SK-N-SH (cell line): ENCODE measurements at places on chromosomes 1 and 21. TPM values are rescaled to one million over a fixed set of nuclear protein-coding genes. Genes with fewer than 3 reads are reported as not detected.

DNA sequence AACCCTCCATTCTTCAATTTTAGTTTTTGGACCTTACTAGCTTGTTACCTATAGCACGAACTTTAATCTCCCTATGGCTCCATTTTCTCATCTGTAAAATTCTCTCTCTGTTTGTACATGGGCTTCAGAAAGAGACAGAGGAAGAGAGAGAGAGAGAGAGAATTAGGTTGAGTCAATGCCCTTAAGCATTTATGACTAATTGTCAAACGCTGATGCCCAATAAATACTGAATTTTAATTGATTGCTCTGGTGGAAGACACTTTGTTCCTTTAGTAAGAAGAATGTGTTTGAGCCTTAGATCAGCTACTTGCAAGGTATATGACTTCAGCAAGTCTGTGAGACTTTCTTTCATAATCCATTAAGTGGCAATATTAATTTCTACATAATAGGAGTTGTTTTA lies 743.1 kb upstream of the ADGRL4 start:
- no peaks in the 10 kb centered on the region for H3K4me1 ChIP-seq
- no peaks in the 10 kb centered on the region for H3K36me3 ChIP-seq
- H3K27ac ChIP-seq: no peak overlapping the region
- no peak overlapping the region for H3K4me3 ChIP-seq

The CLCNKA gene
- 0.03 TPM in 2 replicates for polyA plus RNA-seq

GRCh38 chr1:147377263-147378246 lies 135.1 kb downstream of the CHD1L start:
- no peaks in the 10 kb centered on the region for H3K27me3 ChIP-seq
- no peaks in the 10 kb centered on the region for H3K4me1 ChIP-seq
- no peaks in the 10 kb centered on the region for H3K36me3 ChIP-seq
- no peak overlapping the region for H3K27ac ChIP-seq
- no peak overlapping the region for H3K4me3 ChIP-seq

GRCh38 chr21:16865632-16866031 lies 647.2 kb upstream of the CXADR start:
- DNase-seq: no peak
- no peaks in the 10 kb centered on the region for H3K4me1 ChIP-seq

The TRIM46 gene
- 12.3 and 12.7 TPM in 2 replicates for polyA plus RNA-seq

DNA sequence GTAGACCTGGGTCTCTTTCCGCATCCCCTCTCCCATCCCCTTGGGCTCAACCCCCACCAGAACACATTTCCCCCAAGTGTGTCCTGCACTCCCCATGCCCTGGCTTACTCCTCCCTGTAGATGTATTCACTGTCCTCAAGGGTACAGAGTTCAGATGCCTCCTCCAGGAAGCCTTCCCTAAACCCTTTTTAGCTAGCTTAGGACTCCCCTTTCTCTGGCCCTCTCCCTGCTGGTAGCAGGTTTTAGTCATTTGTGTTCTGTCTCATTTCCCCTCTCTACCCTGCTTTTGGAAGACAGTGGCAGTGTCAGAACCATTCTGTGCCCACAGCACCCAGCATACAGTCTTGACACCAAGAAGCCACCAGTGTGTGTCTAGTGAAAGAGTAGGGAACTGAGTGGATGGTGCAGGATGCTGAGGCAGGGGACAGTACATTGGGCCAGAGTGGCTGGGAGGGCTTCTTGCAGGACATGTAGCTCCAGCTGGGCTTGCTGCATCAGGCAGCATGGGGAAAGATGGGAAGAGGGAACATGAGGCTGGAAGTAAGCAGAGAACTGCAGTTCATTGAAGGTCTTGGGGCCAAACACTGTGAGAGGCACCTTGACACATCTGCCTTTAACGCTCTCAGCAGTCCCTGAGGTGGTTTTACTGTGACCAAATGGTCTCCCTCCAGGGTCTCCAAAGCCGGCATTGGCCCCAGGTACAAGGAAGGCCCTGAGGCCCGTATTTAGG lies 2.5 kb downstream of the FOXO6 start:
- H3K27me3 ChIP-seq: no peaks in the 10 kb centered on the region
- no peak for DNase-seq
- H3K27ac ChIP-seq: no peak overlapping the region
- H3K4me1 ChIP-seq: peaks cover 22% of the 10 kb centered on the region
- H3K4me3 ChIP-seq: no peak overlapping the region

The KCNQ4 gene
- 0.05 and 0.15 TPM in 2 replicates for polyA plus RNA-seq

GRCh38 chr1:50985094-50985493 lies 15.0 kb downstream of the CDKN2C start:
- no peak overlapping the region for H3K27ac ChIP-seq
- H3K27me3 ChIP-seq: no peaks in the 10 kb centered on the region
- DNase-seq: no peak
- H3K36me3 ChIP-seq: no peaks in the 10 kb centered on the region

The FAM89A gene
- 2.7 and 3.9 TPM in 2 replicates for polyA plus RNA-seq

DNA sequence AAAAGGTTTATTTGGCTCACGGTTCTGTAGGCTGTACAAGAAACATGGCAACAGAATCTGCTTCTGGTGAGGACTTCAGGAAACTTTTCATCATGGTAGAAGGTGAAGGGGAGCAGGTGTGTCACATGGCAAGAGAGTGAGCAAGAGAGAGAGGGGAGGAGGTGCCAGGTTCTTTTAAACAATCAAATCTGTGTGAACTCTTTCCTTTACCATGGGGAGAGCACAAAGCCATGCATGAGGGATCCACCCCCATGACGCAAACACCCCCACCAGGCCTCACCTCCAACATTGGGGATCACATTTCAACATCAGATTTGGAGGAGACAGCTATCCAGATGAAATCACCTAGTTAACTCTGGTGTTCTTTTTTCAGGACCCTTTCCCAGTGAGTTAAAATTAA lies 103.6 kb downstream of the GALNT2 start:
- H3K27ac ChIP-seq: peak overlapping the region; percentile 51; the same call in 1 of the 2 replicates
- no peak for DNase-seq
- H3K4me3 ChIP-seq: no peak overlapping the region
- peaks cover 21% of the 10 kb centered on the region for H3K4me1 ChIP-seq

The COL16A1 gene
- 9.0 and 10.4 TPM in 2 replicates for polyA plus RNA-seq

The CFHR2 gene
- polyA plus RNA-seq: not detected in 2 replicates

DNA sequence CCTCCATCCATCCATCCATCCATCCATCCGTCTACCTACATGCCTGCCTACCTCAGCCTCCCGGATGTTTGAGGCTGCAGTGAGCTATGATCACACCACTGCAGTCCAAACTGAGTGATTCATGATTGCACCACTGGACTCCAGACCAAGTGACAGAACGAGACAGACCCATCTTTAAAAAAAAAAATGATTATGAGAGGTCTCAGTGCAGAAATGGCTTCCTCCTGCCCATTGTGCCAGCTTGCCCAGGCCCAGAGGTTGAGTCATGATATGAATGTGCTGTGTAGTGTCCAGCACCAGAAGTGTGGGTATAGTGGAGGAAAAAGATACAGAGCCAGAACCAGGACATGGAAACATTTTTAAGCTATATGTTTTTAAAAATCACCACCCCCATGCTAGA lies 149.9 kb downstream of the KIF26B start:
- no peaks in the 10 kb centered on the region for H3K36me3 ChIP-seq
- no peak for DNase-seq
- no peaks in the 10 kb centered on the region for H3K27me3 ChIP-seq
- peaks cover 38% of the 10 kb centered on the region for H3K4me1 ChIP-seq
- no peak overlapping the region for H3K27ac ChIP-seq

DNA sequence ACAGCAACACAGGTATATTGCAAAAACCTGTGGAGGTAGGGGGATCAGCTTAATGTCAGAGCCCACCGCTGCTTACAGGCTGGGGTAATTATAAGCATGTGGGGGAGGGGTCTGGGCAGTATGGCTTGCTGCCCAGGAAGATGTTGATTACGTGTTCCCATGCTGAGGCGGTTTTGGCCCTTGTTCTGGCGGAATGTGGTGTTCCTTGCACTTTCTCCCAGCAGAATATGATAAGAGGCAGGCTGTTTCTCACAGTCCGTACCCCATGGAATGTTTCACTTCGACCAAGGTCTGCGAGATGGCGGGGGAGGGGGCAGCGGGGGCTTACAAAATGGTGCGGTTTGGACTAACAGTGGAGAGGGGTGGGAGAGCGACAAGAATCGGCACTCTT lies 9.8 kb upstream of the HPCAL4 start:
- no peaks in the 10 kb centered on the region for H3K36me3 ChIP-seq
- peaks cover 17% of the 10 kb centered on the region; the same call in 1 of the 2 replicates for H3K27me3 ChIP-seq
- H3K27ac ChIP-seq: no peak overlapping the region
- DNase-seq: no peak

DNA sequence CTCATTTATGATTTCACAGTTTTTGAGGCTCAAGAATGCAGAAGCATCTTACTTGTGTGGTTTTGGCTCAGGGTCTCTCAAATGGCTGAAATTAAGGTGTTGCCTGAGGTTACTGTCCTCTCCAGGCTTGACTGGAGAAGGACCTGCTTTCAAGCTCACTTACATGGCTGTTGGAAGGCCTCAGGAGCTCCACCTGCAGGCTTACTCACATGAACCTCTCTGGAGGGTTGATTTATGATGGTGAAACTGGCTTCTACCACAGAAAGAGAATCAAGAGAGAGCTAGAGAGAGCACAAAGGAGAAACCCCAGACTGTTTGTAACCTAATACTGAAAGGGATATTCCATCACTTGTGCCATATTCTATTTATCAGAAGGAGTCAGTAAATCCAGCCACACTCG lies 6.2 kb upstream of the KCNK2 start:
- H3K27ac ChIP-seq: no peak overlapping the region
- H3K36me3 ChIP-seq: no peaks in the 10 kb centered on the region
- H3K4me3 ChIP-seq: no peak overlapping the region

GRCh38 chr1:3174487-3175247 lies 105.7 kb downstream of the PRDM16 start:
- peaks cover 4% of the 10 kb centered on the region; the same call in 1 of the 2 replicates for H3K4me1 ChIP-seq
- no peaks in the 10 kb centered on the region for H3K36me3 ChIP-seq
- no peak overlapping the region for H3K4me3 ChIP-seq
- DNase-seq: no peak

DNA sequence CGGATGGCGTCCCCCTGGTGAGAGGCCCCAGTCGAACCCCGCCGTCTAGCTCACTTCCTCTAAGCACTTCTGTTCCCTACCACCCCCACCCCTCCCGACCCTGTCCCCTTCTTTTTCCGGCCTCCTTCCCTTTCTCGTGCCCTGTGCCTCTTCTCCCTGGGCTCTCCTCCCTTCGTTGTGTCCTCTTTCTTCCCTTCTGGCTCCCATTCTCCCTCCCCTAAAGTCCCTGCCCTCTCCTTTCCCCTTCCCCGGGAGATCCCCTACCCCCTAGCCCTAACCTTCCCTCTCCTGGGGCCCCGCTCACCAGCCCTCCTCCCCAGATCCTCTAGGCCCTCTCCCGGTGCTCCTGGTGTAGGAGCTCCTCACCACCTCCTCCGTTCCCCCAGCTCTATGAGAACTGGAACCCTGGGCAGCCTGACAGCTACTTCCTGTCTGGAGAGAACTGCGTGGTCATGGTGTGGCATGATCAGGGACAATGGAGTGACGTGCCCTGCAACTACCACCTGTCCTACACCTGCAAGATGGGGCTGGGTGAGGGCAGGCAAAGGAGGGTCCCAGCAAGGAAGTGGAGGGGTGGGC lies 15.9 kb downstream of the BCAN start:
- peaks cover 43% of the 10 kb centered on the region; the same call in 1 of the 2 replicates for H3K4me1 ChIP-seq
- peak overlapping the region; percentile 44 for H3K4me3 ChIP-seq
- H3K36me3 ChIP-seq: no peaks in the 10 kb centered on the region
- H3K27me3 ChIP-seq: no peaks in the 10 kb centered on the region

The CYP4X1 gene
- polyA plus RNA-seq: 0.67 and 0.88 TPM in 2 replicates

DNA sequence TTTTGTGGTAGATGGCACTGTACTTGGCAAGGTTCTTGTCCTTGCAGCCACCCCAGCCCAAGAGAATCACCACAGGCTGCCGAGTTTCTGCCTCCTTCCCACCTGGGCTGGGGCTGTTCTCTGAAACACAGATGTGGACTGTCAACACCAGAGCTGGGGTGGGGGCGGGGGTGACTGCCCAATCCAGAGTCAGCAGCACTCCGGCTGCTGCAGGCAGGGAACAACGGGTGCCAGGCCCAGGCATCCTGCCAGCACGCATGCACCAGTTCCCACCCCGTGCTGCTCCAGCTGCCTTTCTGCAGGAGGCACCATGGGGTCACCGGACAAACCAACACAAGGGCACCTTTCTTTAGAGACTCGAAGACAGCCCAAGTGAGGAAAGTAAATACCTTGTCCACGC lies 14.1 kb downstream of the TMEM53 start:
- DNase-seq: peak; percentile 88
- H3K4me1 ChIP-seq: no peaks in the 10 kb centered on the region
- H3K36me3 ChIP-seq: no peaks in the 10 kb centered on the region

The BEND5 gene
- polyA plus RNA-seq: 4.3 and 5.6 TPM in 2 replicates

- H3K36me3 ChIP-seq: no peaks in the 10 kb centered on the region
- H3K27ac ChIP-seq: no peak overlapping the region
- no peaks in the 10 kb centered on the region for H3K4me1 ChIP-seq
- H3K27me3 ChIP-seq: no peaks in the 10 kb centered on the region; the same call in 1 of the 2 replicates
- H3K4me3 ChIP-seq: no peak overlapping the region
Observed at GRCh38 chr1:236407059-236407458, 13.0 kb downstream of the EDARADD start.

DNA sequence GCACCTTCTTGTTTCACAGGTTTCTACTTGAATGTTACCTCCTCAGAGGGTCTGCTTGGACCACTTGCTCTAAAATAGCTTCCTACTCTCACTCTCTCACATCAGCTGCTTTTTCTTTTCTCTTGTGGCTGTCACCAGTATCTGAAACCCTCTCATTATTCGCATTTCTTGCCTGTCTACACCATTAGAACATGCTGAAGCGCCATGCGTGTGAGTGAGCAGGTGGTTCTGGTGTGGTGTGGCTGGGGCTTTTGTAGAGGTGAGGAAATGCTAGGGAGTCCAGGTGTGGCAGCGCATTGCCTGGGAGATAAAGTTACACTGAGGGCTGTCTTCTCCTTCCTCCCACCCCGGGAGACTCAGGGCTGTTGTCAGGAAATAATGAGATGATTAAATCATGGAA lies 4.1 kb downstream of the ZNF362 start:
- H3K4me3 ChIP-seq: no peak overlapping the region
- no peak overlapping the region; the same call in 1 of the 2 replicates for H3K27ac ChIP-seq
- DNase-seq: no peak
- peaks cover 16% of the 10 kb centered on the region; the same call in 1 of the 2 replicates for H3K4me1 ChIP-seq
- no peaks in the 10 kb centered on the region for H3K36me3 ChIP-seq
- H3K27me3 ChIP-seq: no peaks in the 10 kb centered on the region

The PLPP3 gene
- polyA plus RNA-seq: 32.2 and 38.1 TPM in 2 replicates
